ENCODE measurements at places on chromosomes 12 and 14. TPM values are rescaled to one million over a fixed set of nuclear protein-coding genes. Genes with fewer than 3 reads are reported as not detected.

GRCh38 chr14:55881577-55882241, 236.5 kb upstream of the PELI2 start:
- no peak for DNase-seq

MSRB3 gene
- 15.7 TPM for total RNA-seq

GPR33 gene
- total RNA-seq = not detected

DNA sequence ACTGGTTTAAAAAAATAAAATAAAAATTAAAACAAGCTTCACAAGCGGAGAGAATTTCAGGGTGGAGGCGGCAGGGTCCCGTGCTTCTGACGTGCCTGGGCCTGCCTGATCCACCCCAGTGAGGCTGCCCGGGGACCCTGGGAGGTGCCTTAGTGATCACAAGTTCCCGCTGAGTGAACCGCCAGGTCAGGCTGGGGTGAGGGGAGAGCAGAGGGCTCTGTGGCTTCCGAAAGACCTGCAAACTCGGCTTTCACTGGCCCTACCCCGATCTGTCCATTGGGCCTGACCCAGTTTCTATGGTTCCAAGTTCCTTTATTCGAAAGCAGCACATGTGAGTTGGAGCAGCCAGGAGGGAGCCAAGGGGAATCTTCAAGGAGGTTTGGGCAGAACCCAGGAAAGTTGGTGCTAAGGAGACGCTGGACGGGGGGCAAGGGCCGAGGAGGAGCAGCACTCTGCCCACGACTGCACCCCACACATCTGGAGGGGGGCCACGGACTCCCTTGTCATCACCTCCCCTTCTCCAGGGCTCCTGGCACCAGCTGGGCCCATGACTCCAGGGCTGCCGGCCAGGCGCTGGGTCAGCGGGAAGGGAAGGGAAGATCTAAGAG, 12.9 kb downstream of the MMP14 start:
- DNase-seq = no peak

DNA sequence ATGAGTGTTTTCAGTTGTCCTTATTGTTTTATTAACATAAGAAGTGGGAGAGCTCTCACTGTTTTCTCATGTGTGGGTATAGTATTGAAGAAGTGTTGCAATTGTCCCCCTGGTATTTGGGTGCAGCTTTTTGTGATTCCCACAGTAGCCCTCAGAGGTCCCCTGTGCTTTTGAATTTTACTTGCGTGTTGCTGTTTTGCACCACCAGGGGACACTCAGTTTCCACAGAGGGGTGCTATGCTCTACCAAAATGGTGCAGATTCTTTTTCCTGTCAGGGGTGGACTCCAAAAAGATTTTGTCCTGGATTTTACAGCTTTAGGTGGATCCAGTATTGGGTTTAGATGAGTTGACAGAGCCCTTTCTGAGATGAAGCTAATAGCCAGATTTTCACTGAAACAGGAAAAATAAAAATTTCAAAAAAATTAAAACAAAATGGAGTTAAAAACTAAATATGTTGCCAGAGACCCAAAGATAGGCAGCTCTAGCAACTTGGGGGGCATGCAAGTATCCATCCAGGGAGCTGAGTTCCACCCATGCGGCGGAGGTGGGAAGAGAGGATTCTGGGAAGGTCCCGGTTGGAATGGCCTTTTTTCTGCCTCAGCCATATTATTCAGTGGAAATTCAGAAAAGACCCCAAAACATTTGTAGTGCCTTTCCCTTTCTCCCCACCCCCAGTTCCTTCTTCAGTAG, 50.2 kb downstream of the TTLL5 start:
- no peak for DNase-seq

OAS1 gene
- total RNA-seq = 70.6 TPM

- DNase-seq = peak; percentile 55
Measured at GRCh38 chr12:50088577-50089335, 3.6 kb downstream of the SMARCD1 start.

ITFG2 gene
- 45.1 TPM for total RNA-seq

DNA sequence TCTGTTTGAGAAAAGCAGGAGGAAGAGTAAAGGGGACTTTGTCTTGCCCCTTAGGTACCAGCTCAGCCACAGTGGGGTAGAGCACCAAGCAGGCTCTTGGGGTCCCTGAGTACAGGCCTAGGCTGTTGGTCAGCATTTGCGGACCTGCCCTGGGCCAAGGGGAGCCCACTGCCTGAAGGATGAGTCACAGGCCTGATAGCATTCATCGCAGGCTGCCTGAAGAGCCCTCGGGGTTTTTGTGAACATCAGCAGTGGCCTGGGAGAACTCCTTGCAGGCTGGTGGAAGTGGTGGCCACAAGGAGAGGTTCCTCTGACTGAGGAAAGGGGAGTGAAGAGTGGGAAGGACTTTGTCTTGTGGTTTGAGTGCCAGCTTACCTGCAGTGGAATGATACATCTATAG, 25.0 kb upstream of the P2RX7 start:
- DNase-seq = no peak

WNT1 gene
- total RNA-seq = not detected

DNA sequence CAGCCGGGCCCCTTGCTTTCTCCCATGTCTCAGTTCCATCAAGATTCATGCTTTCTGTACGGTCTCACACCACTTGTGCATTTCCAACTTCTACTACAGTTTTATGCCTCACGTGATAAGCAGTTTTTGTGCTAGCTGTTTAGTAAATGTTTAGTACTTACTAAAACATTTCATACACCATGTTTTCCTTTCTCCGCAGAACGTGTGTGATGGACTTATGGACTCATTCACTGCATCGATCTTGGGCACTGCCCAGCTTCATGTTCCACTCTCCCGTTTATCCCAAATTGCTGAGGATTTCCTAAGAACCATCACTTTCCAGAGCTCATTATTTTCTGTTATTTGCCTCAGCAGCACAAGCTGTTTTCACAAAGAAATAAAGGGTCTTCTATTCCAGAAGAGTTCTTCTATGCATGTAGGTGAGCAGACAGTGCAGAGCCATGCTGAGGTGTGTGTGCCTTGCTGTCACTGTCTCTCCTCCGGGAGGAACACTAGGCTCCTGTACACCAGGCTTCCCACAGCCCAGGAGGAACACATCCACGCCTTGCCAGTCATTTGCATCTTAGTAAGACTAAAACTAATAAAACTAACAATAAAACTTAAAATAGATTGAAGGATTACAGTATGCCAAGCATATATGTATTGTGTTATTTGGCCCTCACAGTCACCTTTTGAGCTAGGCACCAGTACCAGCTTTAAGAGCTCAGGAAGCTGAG, 90.3 kb upstream of the EEA1 start:
- DNase-seq = no peak

CDKN3 gene
- 3.6 TPM for total RNA-seq

- no peak for DNase-seq
Measured at GRCh38 chr12:39341179-39341578, 101.7 kb downstream of the KIF21A start.

DNA sequence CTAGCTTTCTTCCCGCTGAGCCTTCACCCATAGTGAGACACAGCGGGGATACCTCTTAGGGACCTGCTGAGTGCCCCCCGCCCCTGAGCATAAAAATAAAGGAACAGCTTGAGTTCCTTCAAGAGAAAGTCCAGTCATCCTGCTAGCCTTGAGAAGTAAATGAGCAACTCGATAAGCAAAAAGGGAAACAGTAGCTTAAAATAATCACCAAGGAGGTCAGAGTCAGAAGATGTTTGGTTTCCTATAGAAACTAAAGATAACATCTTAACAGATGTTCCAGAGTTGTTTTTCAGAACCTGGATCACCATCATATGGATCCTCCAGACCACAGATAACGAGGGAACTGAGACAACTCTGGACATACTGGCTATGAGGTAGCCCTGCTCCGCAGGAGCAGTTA, 94.0 kb downstream of the BCAT1 start:
- no peak for DNase-seq

AQP2 gene
- not detected for total RNA-seq

LBHD2 gene
- total RNA-seq = not detected

GRCh38 chr12:64900540-64900939, 76.1 kb downstream of the TBC1D30 start:
- DNase-seq = no peak

DNA sequence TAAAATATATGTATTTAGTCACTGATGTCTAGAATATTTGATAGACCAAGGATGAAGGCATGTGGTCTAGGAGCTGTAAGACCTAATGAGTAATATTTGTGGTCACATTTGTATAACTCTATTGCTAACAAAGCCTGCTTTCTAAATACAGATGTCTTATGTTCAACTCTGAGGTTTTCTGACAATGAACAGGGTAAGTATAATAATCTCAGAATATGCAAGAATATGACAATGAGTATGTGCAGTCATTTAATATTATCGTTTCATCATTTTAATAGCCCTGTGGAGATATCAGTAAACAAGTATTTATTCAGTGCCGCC, 389.6 kb downstream of the LRIG3 start:
- DNase-seq = no peak

OTX2 gene
- total RNA-seq = not detected

- DNase-seq = no peak
Measured at GRCh38 chr14:49982501-49982951, 89.6 kb downstream of the ARF6 start.

SIX4 gene
- total RNA-seq = 4.2 TPM

GRCh38 chr12:68854078-68854468, 46.1 kb downstream of the MDM2 start:
- no peak for DNase-seq

PPFIA2 gene
- total RNA-seq = 4.2 TPM

DNA sequence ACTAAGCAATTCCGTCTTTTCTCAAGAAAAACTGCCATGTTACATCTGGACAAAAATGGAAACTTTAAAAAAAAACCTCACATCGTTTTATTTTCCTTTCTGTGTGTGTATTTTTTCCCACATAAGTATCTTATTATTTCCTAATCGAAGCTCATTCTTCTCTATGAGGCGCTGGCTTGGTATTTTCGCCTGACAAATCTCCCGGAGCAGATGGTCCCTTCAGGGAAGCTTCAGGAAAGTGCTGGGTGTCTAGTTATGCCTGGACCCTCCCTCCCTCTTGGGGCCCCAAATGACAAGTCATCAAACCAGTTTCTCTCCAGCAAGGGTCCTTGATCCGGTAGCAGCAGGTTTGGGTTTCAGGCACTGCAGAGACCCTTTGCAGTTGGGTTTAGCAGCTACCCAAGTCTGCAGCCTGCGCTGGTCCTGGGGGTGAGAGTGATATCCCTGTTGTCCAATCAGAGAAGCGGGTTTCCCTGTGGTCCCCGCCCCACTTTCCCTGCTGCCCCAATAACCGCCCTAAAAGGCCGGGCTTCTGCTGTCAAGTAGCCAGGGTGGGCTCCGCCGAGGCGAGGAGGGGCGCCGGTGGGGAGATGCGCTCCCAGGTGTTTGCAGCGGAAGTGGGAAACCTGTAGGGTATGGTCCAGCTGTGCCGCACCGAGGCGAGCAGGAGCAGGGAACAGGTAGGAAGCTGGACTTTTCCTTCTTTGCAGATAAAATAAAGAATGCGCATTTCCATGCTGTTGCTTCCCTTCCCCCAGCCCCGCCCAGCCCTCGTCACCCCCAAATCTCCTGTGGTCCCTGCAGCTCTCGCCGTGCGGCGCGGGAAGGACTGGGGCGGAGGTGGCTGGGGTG, at the start of gene CNTN1:
Gene CNTN1, plus strand, starts transcription at position 527 of the 852 bp plus-strand sequence.
- DNase-seq = peak; percentile 69

DNA sequence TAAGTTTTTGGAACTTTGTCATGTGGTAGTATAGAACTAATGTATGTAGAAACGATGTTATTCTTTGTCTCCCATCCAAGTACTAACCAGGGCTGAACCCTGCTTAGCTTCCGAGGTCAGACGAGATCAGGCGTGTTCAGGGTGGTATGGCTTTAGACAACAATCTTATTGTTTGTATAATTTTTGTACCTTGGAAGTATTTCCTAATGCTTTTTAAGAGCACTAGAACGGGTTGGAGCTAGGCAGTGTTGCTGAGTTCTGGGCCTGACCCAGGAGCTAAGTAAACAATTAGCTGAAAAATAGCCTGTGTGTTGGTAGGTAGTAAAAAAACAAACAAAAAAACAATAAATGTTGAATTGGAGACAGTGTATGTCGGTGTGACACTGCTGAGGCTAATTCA, 244.3 kb downstream of the EMP1 start:
- DNase-seq = no peak

GRCh38 chr12:18632848-18633247, 105.0 kb downstream of the PLCZ1 start:
- no peak for DNase-seq

- DNase-seq = no peak
Measured at GRCh38 chr12:122891661-122892525, 4.0 kb downstream of the VPS37B start.

DNA sequence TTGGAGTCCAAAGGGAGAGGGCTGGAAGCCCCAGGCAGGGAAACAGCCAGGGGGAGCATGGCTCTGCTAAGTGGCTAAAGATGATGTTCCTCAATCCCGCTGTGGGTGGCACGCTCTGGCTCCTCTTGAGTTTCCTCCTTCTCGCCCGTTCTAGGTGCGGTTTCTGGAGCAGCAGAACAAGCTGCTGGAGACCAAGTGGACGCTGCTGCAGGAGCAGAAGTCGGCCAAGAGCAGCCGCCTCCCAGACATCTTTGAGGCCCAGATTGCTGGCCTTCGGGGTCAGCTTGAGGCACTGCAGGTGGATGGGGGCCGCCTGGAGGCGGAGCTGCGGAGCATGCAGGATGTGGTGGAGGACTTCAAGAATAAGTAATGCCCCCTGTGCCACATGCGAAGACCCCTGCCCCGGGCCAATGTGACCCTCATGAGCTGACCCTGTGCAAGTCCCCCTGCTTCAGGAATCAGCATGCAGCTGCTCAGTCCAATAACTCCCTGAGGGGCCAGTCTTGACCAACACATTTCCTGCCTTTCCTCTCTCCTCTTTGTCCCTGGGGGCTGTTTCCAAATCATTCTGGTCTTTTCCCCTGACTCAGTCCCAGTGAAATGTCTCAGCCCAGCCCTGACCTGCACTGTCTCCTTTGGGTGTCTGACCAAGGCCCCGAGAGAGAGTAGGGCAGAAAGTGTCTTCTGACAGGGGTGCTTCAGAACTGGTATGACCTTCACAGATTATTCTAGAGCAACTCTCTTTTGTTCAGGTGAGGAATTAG, 2.1 kb downstream of the KRT7 start:
- DNase-seq = no peak

C14orf39 gene
- total RNA-seq = not detected

DNA sequence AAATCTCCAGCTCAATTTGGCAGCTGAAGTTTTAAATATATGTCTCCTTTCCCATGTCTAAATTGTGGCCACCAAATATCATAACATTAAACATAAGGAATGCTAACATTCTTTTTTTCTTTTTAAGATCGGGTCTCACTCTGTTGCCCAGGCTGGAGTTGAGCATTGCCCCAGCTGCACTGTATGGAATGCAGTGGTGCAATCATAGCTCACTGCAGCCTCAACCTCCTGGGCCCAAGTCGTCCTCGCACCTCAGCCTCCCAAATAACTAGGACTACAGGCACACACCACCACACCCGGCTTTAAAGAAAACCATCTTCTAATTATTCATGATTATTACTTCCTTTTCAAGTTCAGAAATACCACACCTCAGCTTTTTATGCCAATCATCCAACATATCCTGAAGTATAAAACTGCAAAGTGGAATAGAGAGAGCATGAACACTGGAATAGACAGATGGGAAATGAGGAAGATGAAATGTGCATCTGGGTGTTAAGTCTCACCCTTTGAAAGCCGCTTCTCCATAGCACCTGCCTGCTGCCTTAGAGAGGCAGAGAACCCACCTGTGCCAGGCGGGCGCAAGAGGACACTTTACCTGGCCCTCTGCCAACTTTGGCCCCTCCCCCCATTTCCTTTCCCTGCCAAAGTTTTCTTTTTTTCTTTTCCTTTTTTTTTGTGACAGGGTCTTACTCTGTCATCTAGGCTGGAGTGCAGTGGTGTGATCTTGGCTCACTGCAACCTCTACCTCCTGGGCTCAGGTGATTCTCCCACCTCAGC, 2.8 kb upstream of the EML1 start:
- no peak for DNase-seq

- no peak for DNase-seq
Measured at GRCh38 chr14:58430156-58430555, 2.6 kb downstream of the KIAA0586 start.
